ENCODE measurements at places on chromosomes 6 and 20.
A peak's percentile ranks its signal among the peaks of the same experiment; 100 is the strongest.

- DNase-seq, result no peak
Measured at GRCh38 chr6:114087496-114087895, 116.5 kb upstream of the HDAC2 start.

GRCh38 chr6:131646249-131646670 lies 9.2 kb downstream of the ENPP3 start:
- no peak for DNase-seq

GRCh38 chr6:53583451-53583850 lies 38.5 kb upstream of the GCLC start:
- no peak for DNase-seq

DNA sequence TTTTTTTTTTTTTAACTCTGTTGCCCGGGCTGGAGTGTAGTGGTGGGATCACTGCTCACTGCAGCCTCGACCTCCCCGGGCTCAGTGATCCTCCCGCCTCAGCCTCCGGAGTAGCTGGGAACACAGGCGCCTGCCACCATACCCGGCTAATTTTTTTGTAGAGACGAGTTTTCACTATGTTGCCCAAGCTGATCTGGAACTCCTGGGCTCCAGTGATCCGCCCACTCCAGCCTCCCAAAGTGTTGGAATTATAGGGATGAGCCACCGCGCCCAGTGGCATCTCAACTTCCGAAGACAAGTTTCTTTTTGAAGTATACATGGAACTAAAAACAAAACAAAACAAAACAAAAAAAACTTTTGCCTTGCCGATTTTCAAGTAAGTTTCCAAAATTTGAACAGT lies 66.6 kb upstream of the ZNF184 start:
- DNase-seq, result no peak

- DNase-seq, result no peak
Measured at GRCh38 chr6:130964289-130964688, 98.8 kb downstream of the EPB41L2 start.

DNA sequence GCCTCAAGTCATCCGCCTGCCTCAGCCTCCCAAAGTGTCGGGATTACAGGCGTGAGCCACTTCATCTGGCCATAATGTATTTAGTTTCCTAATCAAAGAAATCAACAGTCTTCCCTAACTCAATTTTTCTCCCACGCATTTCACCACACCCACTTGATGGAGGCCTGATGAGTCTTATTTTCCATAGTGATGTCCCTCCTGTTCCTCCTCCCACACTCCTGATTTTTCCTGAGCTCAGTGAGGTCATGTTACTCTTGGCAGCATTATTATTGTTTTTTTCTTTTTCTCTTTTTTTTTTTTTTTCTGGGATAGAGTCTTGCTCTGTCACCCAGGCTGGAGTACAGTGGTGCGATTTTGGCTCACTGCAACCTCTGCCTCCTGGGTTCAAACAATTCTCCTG lies 8.9 kb downstream of the ABRACL start:
- DNase-seq, result peak; percentile 48

Measured in foreskin fibroblast (primary cell).